H1 (cell line): ENCODE measurements at places on chromosomes 13 and 19.

DNA sequence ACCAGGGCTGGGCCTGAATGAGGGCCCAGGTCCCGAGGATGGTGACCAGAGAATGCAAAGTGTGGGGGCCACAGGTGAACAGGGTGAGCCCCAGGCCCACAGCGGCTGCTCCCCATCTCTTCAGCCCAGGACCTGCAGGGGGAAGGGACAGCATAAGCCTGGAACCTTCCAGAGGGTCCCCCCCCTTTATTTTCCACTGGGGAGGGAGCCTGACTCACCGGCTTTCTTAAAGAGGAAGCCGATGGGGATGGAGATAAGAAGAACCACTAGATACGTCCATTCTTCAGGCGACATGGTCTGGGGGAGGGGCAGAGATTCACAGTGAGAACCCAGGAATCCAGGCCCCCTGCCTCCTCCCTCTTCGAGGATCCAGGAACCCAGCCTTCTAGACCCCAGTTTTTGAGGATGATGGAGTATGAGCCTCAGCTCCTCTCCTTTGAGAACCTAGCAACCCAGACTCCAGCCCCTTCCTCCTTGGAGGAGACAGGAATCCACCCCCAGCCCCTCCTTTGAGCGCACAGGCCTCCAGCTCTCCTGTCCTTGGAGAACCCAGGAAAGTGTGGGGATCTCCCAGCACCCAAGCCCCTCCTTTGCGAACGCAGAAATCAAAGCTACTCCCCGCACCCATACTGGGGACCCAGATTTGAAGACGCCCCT is 1.0 kb downstream of the MBOAT7 start:
- H3K36me3 ChIP-seq = peaks cover 10% of the 10 kb centered on the region
- H3K27me3 ChIP-seq = no peaks in the 10 kb centered on the region
- peak overlapping the region; percentile 96 for H3K4me3 ChIP-seq
- H3K27ac ChIP-seq = 0 out of 2 replicates have a peak overlapping the region, but pooled peaks have one; percentile 86
- peaks cover 8% of the 10 kb centered on the region for H3K4me1 ChIP-seq

- DNase-seq = no peak
- H3K27me3 ChIP-seq = peaks cover 28% of the 10 kb centered on the region
- H3K4me1 ChIP-seq = peaks cover 3% of the 10 kb centered on the region
- no peaks in the 10 kb centered on the region for H3K36me3 ChIP-seq
- H3K27ac ChIP-seq = no peak overlapping the region
- no peak overlapping the region for H3K4me3 ChIP-seq
Observed at GRCh38 chr19:42420055-42420544, 7.1 kb downstream of the LIPE start.

GRCh38 chr19:53870485-53870844 is 2.8 kb downstream of the MYADM start:
- H3K4me1 ChIP-seq = peaks cover 7% of the 10 kb centered on the region
- H3K4me3 ChIP-seq = peak overlapping the region; percentile 76
- peaks cover 11% of the 10 kb centered on the region for H3K36me3 ChIP-seq
- no peaks in the 10 kb centered on the region for H3K27me3 ChIP-seq

DNA sequence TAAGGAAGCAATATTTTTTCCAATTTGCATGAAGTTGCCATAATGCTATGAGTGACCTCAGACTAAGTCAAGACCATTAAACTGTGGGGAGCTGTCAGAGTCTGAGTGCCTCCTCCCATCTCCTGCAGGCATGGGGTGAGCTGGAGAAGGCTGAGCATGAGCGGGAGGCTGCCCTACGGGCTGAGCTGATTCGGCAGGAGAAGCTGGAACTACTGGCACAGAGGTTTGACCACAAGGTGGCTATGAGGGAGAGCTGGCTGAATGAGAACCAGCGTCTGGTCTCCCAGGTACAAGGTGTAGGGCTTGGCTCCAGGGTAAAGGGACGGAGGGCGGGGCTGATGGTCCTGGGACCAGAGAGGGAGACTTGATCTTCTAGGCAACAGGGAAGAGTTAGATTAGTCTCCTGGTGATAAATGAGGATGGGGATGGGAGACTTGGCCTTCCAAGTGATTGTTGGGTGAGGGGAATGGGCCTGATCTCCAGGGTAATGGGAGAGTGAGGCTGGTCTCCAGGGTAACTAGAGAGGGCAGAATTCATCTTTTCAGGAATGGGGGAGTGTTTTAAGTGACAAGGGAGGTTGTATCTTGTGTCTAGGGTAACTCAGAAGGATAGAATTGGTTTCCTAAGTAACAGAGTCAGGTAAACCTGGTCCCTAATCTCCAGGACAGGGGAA is 36.0 kb downstream of the SPTBN4 start:
- DNase-seq = peak; percentile 17
- no peak overlapping the region for H3K4me3 ChIP-seq
- H3K36me3 ChIP-seq = no peaks in the 10 kb centered on the region
- no peak overlapping the region for H3K27ac ChIP-seq
- peaks cover 6% of the 10 kb centered on the region; the same call in 1 of the 2 replicates for H3K27me3 ChIP-seq
- no peaks in the 10 kb centered on the region for H3K4me1 ChIP-seq

DNA sequence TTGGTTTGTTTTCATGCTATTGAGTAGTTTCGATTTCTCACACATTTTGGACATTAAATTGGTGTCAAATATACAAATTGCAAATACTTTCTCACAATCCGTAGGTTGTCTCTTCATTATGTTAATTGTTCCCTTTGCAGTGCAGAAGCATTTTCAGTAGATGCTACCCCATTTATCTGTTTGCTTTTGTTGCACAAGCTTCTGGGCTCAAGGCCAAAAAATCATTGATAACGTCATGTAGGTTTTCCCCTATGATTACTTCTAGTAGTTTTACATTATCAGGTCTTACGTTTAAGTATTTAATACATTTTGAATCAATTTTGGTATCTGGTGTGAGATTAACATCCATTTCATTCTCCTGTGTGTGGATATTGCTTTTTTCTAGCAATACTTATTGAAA is 14.0 kb upstream of the ZNF347 start:
- H3K4me1 ChIP-seq = no peaks in the 10 kb centered on the region
- H3K4me3 ChIP-seq = no peak overlapping the region
- no peak overlapping the region for H3K27ac ChIP-seq
- no peaks in the 10 kb centered on the region for H3K27me3 ChIP-seq
- no peak for DNase-seq

DNA sequence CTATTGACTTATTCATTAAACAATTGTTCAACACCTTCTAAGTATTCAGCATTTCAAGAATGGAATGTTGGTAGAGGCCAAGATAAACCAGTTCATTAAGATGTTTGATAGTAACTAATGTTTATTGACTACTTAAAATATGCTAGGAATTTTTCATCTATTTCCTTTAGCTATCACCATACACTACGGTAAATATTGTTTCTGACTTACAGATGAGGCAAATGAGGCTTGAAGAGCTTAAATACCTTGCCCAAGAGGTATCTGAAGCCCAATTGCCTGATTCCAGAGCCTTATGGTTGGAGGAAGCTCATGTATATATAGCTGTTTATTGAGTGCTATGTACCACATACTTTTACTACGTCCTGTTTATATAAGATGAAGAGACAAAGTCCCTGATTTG is 286.2 kb downstream of the NDFIP2 start:
- no peaks in the 10 kb centered on the region for H3K36me3 ChIP-seq
- no peaks in the 10 kb centered on the region for H3K4me1 ChIP-seq
- H3K27ac ChIP-seq = no peak overlapping the region
- no peak for DNase-seq
- no peak overlapping the region for H3K4me3 ChIP-seq
